Stomach (tissue), 19 donors: ENCODE measurements at places on chromosomes 1 and 21.
A peak's percentile ranks its signal among the peaks of the same experiment; 100 is the strongest.

- peak; percentile 94 for DNase-seq
Observed at GRCh38 chr1:1059494-1060280, 14.4 kb downstream of the RNF223 start.

GRCh38 chr1:48677306-48678287 lies 99.1 kb downstream of the BEND5 start:
- peak; percentile 86 for DNase-seq

GRCh38 chr1:61157468-61157987 lies 75.2 kb downstream of the NFIA start:
- DNase-seq = no peak

GRCh38 chr1:161013131-161013487 lies 7.8 kb downstream of the F11R start:
- no peak for DNase-seq

DNA sequence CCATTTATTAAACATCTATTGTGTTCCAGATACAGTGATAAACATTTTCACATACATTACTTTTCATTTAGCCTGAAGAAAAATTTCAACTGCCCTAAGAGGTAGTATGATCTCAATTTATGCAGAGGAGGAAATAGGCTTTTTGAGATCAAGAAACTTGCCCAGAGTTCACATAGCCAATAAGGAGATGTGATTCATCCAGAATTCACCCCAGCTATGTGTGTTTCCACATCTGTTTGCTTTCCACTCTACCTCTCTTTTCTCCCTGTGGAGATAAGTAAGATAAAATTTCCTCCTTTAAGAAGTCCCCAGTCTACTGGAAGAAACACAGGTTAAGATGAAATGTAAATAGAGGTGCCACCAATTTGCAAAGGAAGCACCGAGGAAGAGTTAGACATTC lies 199.7 kb upstream of the C8B start:
- DNase-seq = no peak

GRCh38 chr1:25435397-25436108 lies 4.9 kb downstream of the MACO1 start:
- DNase-seq = no peak

DNA sequence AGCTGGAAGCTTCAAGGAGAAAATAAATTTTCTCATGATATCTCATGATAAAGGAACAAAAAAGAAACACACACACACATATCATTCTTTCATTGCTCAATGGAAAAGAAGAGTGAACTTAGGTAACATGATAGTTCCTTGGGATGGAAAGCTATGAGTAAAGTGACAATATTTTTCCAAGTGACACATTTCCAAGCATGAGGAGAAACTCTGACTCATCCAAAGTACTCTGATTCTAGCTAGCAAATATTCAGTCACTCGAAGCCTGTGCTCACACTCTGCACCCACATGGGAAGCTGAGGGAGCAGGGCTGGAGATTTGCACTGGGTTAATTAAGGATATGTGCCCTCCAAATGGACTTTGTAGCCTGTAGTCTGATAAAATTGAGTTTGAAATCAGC lies 222.4 kb downstream of the LRRC40 start:
- DNase-seq = no peak

DNA sequence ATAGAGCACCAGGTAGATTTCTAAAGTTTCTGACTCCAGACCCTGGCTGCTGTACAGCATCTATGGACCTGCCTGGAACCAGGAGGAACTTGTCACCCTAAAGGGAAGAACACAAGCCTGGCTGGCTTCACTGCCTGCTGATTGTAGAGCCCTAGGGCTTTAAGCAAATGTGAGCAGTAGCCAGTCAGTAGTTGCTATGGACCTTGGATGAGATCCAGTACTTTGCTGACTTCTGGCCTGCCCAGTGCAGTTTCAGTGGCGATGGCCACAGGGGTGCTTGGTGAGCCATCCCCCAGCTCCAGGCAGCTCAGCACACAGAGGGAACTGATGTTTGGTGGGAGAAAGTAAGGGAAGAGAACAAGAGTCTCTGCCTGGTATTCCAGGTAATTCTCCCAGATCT lies 68.4 kb downstream of the ATP6V1G3 start:
- DNase-seq = no peak

DNA sequence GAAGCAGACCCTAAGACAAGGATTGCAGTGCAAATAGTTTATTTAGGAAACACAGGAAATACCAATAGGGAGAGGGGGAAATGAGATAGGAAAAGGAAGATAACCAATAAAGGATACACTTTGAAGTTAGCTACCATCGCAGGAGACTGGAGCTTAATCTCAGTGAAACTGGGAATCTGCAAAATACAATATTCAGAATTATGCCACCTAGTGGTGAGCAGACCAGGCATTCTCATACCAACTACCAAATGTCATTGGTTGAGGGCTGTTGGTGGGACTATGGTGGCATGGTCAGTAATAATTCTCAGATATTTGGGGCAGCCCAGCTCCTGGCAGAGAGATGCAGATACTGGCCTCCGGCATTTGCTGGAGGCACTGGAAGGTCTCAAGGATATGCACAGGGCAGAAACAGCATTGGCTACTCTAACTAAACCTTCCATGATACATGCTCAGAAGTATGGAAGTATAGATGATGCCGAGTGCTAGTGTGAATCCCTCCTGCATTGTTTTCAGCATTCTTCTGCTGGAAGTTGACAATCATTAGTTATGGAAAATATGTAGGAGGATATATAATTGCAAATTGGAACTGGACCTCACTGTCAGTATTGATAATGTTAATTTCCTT lies 11.8 kb upstream of the ZFP69B start:
- peak; percentile 46 for DNase-seq

DNA sequence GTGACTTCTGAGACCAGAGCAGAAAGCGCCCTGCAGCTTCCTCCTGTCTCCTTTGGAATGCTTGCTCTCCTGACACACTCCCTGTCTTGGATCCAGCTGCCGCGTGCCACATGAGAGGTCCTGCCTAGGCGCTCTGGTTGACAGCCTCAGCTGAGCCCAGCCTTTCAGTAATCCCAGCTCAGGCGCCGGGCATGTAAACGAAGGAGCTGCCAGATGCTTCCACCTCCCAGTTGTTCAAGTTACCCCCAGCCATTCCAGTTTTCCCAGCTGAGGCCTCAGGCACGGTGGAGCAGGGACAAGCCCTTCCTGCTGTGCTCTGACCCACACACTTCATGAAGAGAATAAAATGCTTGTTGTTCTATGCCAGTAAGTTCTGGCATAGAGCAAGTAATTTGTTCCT lies 14.3 kb upstream of the CD34 start:
- DNase-seq = peak; percentile 80

DNA sequence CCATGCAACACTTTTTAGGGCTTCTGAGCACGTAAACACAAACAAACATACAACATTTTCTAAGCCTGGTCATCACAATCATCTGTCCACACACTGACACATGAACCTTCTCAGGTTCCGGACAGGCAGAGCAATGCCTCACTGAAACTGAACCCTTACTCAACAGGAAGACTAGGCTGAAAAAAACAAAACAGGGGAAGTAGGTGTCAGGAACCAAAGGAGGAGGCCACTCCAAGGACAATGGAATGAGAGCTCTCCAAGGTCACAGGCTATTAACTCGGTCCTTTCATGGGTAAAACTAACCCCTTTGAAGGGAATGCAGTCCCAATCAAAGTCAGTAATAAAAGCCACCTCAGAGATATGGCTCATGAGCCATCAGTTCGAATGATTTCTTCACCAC lies 76.6 kb downstream of the FAM78B start:
- DNase-seq = no peak

- no peak for DNase-seq
Observed at GRCh38 chr1:191419842-191420241, 738.4 kb upstream of the RGS18 start.

DNA sequence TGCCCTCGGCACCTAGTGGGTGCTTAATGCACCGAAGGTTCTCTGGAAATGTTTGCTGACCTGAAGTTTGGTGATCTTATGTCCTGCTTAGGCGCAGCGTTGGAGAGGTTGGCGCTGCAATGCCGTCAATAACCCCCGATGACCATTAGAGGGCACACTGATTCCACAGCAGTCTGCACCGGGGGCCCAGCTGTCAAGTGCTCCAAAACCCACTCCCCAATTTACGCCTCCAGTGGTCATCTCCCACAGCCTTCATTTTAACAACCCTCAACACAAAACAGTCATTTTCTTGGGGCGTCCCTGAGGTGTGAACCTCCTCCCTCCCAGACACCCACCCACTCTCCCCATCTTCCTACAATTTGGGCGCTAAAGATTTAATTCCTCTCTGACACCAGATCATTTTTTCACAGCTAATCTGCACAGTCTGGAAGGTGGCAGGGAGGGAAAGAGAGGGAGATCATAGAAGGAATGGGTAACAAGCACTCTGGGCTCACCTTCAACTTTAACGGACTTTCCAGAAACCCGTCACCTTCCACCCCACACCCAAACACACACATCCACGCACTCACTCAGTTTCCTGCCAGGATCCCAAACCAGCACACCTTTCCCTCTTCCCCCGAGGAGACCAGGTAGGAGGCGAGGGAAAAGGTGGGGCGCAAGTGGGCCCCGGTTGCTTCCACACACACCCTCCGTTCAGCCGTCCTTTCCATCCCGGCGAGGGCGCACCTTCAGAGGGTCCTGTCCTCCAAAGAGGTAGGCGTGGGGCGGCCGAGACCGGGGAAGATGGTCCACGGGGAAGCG lies 570 bp upstream of the NPR1 start:
- DNase-seq = peak; percentile 83

- no peak for DNase-seq
Observed at GRCh38 chr1:145702826-145703225, 4.3 kb downstream of the PDZK1 start.

DNA sequence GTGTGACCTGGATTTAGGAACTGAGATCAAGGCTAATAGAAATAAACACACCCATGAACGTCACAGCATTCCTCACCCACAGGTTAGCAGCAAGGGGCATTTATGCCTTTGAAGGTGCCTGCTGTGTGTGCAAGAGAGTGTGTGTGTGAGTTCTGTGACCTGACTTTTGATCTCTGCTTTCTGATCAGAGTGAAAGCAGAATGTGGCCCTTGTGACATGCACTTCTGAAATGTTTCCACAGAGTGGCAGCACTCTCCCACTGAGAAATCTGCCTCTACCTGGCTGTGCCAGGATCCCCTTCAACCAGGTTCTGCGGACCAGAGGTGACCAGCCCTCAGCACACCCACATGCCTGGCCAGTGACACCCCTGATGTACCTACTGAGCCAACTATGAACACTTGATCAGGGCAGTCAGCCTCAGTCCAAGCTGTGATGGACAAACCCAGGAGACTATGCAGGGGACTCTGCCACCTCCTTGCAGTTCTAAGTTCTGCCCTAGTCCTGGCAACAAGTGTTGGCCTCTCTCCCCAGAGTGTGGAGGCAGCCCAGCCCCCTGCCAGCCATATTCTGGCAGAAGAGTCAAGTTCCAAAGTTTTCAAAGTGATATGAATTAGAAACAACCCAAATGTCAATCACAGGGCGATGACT lies 41.0 kb downstream of the RXRG start:
- peak; percentile 63 for DNase-seq

DNA sequence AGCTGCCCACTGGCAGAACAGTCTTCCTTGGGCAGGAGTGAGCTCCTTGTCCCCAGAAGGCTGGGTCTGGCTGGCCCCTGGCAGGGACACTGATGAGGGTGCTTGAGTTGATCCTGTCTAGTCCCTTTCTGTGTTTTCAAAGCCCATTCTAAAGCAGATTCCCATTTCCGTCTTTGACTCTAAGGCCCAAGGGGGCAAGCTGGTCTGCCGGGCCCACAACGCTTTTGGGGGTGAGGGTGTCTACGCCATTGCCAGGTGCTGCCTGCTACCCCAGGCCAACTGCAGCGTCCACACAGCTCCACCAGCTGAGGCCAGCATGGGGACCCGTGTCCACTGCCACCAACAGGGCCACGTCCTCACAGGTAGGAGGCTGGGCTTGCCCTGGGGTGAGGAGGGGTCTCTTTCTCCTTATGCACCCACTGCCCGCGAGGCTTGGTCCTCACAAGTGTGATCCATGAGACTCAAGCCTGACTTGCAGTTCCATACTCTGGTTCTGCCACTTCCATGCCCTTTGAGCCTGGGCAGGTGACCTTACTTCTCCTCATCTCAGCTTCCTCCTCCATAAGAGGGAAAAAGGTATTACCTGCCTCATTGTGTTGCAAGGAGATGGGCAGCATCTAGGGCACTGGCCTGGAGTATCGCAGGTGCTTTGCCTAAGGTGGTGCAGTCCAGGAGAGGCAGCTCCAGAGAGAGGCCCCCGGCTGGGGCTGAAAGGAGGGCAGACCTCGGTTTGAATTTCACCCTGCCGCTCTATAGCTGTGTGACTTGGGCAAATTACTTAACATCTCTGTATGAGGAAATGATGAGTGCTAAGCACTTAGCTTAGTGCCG lies 20.2 kb downstream of the PCSK9 start:
- DNase-seq = no peak

DNA sequence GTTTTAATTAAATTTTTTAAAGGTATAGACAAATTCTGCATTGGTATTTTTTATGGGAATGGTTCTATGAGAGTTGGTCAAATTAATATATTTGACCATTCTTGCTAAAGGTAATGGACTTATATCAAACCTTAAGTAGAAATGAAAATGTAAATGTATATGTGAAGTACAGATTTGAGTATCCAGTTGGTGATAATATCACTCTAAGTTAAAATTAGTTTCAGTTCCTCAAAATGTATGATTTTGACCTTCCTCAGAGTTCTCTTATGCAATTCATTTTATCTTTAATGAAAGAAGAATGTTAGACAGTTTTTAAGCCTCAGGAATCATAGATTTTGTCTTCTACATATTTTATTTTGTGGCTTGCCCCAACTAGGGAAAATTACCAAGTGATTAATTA lies 1291.5 kb upstream of the B3GALT2 start:
- no peak for DNase-seq
